ENCODE measurements at places on chromosomes 11 and 22.

DNA sequence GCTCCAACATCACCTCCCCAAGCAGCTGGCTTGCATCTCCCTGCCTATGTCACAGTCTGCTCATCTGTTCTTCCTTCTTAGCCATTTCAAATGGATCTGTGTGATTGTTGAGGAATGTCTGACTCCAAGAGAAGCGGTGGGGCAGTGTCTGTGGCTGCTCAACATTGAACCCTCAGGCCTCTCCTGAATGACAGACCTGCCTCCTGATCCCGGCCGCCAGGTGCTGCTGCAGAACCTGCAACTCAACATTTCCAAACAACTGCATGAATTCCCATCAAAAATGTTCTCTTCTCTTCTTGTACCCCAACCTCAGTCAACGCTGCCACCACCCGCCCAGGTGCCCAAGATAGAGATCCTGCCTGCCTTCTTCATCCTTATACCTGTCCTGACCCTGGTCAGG lies 132.5 kb downstream of the FBXO7 start:
- no peak for DNase-seq

GRCh38 chr11:34977089-34977912 lies 60.9 kb downstream of the PDHX start:
- no peak for DNase-seq

GRCh38 chr11:61696602-61697001 lies 16.4 kb downstream of the DAGLA start:
- DNase-seq, result no peak

- DNase-seq, result no peak
Measured at GRCh38 chr11:105315287-105315686, 175.7 kb upstream of the CARD18 start.

DNA sequence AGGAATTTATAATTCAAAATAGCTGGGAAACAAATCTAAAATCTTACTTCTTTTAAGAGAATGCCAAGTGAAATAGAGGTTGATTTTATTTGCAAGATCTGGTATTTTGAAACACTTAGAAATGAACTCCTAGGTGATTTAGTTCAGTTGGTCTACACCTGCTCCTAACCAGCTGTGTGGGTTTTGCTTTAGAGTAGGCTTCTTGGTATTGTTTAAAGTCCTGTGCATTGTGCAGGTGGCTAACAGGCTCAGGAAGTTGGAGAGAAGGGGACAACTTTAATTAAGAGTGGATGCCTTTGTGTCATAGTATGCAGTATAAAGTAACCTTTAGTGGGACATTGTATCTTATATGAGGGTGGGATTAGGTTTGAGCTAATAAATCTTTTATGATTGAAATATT lies 4.1 kb upstream of the RAG2 start:
- DNase-seq, result no peak

GRCh38 chr11:15591112-15591537 lies 476.4 kb downstream of the INSC start:
- DNase-seq, result no peak

- no peak for DNase-seq
Measured at GRCh38 chr11:8809939-8810539, 101.0 kb upstream of the AKIP1 start.

DNA sequence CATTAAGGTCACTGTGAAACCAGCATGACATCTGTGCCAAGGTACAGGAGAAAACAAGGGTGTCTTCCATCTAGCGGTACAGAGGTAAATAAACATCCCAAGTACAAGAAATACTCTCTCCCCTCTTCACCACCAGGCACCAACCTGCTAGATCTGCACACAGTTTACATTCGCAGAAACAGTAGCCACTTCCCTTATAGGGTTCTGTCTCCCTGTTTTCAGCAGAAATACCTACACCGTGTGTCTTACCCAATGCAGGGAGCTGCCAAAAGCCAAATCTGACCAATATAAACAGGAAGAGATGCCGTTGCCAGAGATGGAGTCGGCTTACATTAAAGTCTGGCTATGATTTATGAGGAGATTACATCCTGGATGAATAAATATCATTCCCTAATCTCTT lies 1.2 kb downstream of the SCN4B start:
- DNase-seq, result no peak

DNA sequence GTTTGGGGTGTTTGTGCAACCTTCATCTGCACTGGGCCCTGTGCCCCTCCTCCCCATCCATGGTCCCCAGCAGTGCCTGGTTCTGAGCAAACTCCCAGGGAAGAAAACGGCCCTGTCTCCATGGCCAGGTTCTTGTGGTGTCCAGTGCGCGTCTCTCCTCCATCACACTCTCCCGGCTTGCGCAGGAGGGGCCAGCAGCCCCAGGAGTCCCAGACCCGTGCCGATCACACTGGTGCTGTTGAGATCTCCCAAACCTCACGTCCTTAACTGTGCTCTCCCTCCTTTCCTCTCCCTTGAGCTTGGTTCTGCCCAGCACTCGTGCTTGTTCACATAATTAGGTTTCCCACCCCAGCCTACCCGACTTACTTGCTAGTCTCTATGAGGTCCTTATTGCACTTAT lies 10.9 kb upstream of the GRK2 start:
- no peak for DNase-seq

DNA sequence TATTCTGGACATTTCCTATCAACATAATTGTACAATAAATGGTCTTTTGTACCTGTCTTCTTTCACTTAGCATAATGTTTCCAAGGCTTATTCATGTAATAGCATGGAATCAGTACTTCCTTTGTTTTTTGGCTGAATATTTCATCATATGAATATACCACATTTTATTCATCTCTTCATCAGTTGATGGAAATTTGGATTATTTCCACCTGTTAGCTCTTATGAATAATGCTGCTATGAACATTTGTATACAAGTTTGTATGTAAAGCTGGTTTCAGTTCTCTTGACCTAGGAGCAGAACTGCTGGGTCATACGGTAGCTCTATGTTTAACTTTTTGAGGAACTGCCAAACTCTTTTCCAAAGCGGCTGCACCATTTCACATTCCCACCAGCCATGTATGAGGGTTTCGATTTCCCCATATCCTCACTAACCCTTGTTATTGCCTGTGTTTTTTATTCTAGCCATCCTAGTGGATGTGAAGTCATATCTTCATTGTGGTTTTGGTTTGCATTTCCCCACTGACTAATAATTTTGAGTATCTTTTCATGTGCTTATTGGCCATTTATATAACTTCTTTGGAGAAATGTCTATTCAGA lies 20.9 kb downstream of the EXT2 start:
- no peak for DNase-seq

DNA sequence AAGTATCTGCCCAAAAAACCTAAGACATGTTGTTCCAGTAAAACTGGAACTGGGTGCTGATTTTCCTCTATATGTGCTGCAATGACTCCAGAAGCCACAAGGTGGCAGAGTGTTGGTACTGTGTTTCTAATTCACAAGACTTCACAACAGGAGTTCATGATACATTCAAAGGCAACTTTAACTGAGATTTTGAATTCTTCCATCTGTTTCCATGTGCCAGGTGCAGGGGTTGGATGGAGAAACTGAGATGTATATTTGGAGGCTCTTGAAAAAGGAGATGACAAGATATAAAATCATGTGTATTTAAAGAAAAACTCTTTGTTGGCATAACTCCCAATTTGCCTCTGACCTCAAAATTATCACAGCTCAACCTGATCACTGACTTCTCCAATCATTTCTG lies 1098.6 kb upstream of the CCDC90B start:
- no peak for DNase-seq

- DNase-seq, result no peak
Measured at GRCh38 chr11:120893440-120894201, 130.3 kb upstream of the TBCEL start.

DNA sequence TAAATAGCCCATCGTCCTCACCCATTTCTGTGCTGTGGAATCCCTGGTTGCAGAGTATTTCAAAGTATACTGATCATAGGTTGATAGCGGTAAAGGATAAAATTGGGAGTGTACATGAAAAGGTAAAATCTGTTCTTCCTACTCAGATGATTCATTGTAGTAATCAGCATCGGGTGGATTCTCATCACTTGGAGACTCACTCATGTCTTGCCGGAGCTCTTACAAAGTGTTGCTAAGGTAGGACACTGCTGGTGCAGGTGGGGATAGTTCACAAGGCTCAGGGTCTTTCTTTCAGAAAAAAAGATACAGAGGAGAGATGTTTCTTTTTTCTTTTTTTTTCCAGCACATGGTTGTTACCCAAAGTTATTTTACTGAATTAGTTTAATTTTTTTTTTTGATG lies 84.8 kb downstream of the MTNR1B start:
- no peak for DNase-seq

- DNase-seq, result no peak
Measured at GRCh38 chr11:68891351-68891948, 12.2 kb downstream of the MRPL21 start.

DNA sequence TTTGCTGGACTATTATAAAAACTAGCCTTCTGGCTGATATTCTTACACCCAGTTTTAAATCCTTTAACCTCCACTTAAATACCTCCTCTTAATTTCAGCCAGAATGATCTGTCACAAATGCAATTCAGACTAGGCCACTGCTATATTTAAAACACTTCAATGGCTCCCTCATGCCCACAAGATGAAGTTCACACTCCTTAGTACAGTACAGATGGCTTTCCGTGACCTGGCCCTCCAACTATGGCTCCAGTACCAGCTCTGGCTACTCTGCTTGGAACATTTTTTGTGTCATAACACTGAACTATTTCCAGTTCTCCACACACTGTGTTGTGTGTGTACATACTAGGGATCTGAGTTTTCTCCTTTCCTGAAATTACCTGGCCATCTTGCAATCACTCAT lies 353.4 kb downstream of the SOX6 start:
- DNase-seq, result no peak

DNA sequence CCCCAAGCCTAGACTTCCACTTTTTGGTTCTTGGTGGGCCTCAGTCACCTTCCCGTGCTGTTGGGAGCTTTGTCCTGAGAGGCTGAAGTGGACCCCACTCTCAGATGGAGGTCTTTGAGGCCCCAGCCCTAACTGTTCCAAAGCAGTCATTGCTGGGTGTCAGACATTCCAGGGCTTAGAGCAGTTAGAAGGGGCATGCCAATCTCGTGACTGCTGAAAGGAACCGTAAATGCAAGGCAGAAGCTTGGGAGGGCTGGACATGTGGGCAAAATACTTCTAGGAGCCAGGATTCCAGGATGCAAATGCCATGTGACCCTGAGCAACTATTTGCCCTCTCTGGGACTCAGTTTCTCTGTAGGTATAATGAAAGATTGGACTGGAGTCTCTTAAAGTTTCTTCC lies 118.8 kb upstream of the CRYBB3 start:
- no peak for DNase-seq

DNA sequence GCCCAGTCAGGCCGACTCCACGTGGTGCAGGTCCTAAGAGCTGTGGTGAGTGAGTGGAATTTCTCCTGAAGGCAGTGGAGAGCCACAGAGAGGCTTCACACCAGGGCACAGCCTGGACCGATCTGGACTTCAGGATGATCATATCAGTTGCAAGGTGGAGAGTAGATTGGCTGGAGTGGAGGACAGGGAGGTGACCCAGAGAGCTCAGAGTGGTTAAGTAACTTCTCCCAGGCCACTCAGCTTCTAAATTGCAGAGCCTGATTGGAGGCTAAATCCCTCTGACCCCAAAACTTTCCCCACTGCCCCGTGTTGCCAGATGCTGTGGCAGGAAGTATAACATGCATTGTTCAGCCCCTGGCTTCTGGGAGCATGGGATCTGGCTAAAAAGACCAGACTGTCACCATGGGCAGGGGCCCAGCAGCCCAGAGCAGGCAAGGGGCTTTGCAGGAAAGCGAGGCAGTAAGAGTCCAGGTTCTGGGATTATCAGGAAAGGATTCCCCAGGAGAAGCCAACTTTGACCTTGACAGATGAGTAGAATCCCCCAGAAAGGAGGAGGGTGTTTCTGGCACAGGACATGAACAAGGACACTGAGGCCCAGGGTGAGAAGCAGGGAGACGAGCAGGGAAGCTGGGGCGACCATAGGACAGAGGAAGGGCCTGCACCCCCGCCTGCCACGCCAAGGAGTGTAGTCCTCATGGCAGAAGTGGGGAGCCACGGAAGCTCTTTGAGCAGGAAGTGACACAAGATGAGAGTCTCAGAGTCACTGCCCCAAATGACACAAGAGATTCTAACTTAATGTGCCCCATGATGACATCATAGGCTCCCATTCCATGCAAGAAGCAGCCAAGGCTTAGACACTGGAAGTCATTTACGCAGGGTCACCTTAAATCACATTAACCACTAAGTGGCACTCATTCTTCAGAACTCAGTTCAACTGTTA lies 4.8 kb downstream of the SLC35C1 start:
- DNase-seq, result no peak

GRCh38 chr11:130118636-130119387 lies 40.8 kb upstream of the ST14 start:
- no peak for DNase-seq

DNA sequence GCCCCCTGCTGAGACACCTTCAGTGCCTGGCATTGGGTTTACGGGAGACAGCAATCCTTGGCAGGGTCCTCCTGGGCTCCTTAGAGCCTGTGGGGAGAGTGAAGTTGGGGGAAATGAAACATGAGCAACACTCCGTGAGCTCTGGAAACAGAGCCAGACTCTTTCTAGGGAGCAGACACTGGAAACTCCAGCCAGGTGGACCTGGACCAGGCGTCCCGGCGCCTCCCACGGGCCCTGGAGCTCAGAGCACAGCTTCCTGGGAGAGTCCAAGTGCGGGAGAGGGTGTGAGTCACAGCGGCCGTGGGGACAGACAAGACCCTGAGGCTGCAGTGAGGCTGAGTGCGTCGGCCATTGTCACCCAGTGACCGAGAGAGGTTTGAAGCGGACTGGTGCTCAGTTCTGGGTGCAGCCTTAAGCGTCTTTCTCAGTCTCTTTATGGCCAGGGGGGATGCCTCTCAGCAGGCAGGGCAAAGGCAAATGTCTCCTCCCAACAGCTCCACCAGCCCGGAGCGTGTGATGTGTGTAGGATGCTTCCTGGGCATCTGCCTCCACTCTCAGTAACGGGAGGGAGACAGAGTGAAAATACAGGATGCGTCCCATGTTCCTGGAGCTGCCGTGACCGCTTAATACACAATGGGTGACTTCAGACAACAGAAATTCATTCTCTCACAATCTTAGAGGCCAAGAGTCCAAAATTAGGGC lies 399.2 kb downstream of the SHANK2 start:
- DNase-seq, result peak; percentile 52

DNA sequence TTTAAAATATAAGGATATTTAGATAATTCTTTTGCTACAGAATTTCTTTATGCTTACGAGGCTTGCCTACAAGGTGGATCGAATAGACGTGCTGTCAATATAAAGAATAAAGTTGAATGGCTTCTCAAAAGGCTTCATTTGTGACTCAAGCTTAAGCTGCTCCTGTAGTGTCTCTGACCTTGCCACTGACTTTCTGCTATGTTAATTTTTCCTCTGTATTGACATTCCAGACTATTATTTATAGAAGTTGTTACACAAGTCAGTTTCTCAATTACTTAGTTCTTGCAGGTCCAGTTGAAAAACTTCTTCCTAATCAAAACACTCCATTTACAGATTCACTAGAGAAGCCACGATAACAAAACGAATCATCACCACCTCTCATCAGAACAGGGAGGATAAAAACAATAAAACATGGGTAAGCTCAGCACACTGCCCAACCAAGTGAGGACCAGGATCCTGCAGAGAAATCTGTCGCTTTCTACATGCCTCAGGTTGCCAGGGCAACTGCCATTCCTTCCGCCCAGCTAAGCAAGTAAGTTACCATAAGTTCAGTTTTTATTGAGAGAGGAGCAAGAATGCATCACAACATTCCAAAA lies 39.0 kb upstream of the CHKA start:
- no peak for DNase-seq

Measured in upper lobe of left lung (tissue), 6 donors.